HL-60 (cell line): ENCODE measurements at places on chromosomes 1 and 21.

DNA sequence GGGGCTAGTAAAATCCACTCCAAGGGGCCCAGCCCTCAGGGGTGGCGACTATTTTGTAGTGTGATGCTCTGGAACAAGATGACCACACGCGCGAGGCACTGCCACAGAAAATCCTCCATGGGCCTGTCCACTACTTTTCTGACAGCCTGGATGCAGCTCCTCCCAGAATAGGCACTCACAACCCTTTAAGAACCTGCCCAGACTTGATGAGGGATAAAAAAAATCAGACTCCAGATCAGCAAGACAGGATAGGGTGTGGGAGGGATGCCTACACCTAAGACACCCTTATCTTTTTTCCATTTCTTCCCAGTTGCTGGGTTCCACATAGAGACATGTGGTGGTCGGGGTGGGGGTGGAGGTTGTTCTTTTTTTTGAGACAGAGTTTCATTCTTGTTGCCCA is 33.5 kb downstream of the PCAT6 start:
- no peak for DNase-seq

- DNase-seq = peak; percentile 42
Measured at GRCh38 chr1:51627672-51628071, 10.8 kb downstream of the OSBPL9 start.

DNA sequence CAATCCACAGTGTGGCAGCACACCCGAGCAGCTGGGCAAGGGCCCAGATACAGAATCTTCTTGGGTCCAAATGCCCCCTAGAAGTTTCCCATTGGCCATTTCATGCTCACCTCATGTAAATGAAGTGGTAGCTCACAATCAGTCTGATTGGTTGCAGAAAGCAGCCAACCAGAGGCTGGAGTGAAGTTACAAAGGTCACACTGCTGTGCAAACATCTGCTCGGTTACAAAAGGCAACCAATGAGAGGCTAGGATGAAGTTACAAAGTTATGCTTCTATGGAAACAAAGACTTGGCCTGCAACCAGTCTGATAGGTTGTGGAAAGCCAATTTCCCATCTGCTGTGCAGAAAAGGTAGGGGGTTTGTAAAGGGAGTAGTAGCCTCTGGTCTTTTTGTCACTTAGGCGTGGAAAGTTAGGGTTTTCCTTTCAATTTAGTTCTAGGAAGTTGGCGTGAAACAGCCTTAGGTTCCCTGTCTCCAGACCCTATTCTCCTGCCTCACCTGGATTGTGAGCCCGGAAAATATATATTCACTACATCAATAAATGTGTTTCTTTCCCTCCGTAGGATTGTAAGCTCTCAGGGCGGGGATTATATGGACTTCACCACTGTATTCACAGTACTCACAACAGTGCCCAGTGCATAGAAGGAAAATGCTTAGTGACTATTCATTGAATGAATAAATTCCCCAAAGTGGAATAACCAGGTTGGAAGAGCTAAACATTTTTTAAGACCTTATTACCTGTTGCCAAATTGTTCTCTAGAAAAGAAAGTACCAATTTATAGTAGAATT is 91.9 kb downstream of the URB2 start:
- DNase-seq = no peak

DNA sequence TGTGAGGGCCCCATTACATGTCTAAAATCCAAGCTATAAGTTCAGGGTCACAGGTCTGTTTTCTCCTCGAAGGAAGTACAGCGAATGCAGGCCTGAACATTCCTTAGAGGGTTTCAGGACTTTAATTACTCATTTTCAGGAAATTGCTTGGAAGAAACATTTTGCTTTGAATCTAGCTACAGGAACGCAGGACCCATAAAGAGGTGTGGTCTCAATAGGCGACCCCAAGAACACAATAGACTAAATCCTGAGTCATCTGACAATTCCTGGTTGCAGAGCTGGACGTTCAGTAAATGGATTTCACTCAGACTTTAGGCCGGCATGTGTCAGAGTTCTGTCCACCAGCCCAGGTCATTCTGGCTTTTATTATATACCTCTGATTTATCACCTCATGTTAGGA is 1.0 kb upstream of the ERG start:
- DNase-seq = no peak

DNA sequence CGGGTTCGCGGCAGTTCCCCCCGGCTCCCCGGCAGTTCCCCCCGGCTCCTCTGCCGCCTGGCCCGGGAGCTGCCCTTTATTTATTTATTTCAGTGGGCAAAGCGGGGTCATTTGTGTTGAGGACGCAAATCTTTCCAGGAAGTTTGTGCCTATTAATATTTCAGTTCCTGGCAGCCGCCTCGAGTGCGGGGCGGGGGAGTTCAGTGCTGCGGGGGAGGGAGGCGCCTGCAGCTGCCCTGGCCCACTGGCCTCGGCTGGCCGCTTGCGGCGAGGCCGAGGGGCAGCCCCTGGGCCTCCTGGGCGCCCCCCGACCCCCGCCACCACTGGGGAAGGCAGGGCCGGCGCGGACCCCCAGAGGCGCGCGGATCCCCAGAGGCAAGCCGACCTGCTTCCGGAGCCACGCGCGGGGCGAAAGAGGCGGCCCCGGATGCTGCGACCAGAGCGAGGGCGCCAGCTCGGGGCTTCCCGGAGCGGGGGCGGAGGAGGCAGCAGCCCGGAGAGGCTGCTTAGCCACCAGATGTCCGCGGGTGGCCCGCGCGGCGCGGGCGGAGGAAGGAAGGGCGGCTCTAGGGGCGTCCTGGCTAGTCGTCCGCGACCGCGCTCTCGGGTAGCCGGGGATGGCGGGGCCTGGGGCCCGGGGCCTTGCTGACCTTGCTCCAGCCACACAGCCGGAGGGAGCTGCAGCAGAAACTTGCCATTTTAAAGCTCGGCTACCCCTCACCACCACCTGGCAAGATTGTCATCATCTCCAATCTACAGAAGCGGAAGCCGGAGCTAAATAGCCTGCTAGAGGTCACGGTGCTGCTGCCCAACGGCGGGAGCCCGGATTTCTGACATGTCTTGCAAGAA is 48.0 kb downstream of the H3-3A start:
- DNase-seq = peak; percentile 57

GRCh38 chr1:85628791-85629531 is 48.4 kb downstream of the CCN1 start:
- DNase-seq = no peak

- no peak for DNase-seq
Measured at GRCh38 chr21:34186109-34186719, 112.8 kb downstream of the MRPS6 start.

DNA sequence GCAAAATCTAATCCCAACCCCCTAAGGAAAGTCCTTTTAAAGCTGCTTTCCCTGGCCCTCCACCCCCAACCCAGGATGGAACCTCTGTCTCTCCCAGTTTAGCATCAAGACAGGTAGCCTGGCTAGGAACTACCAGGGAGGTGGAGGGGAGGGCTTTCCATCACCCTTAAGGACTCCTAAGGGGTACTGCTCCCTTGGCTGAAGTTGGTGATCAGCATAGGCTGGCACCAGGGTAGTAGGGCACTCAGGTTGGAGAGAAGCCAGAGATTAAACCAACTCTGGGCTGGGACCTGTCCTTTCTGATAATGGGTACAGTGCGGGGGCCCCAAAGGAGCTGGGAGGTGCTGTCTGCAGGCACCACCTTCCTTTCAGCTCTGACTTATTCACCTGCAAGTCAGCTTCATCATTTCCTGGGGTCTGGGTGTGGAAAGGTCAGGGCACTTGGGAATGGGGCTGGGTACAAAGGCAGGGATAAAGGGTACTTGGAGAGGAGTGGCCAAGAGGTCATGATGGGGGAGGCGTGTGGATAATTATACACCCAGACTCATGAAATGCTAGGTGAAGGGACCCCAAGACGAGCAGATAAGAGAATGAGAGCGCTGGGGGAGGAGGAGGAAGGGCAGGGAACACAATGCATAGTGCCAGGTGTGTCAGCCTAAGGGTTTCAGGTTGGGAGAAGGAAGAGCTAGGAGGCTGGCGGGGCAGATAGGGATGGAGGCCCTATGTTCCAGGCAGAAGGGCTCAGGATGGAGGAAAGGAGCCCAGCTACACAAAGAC is 1.2 kb downstream of the ARHGEF2 start:
- DNase-seq = peak; percentile 33

- DNase-seq = no peak
Measured at GRCh38 chr21:36698981-36699545, at the start of gene SIM2. SIM2 (plus strand) TSS chr21:36699115; CDS start chr21:36699747, 632 bp downstream.

DNA sequence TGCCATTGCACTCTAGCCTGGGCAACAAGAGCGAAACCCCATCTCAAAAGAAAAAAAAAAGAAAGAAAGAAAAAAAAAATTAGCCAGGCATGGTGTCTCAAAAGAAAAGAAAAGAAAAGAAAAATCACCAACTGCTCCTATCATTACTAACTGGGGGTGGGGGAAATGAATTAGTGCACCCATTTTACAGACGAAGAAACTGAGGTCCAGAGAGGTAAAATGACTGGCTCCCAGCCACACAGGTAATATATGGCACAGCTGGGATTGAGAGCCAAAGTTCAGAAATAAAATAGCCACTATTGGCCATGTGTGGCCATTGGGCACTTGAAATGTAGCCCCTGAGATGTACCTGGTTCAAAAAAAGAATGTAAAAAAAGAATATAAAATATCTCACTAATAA is 8.8 kb downstream of the HTR1D start:
- no peak for DNase-seq

DNA sequence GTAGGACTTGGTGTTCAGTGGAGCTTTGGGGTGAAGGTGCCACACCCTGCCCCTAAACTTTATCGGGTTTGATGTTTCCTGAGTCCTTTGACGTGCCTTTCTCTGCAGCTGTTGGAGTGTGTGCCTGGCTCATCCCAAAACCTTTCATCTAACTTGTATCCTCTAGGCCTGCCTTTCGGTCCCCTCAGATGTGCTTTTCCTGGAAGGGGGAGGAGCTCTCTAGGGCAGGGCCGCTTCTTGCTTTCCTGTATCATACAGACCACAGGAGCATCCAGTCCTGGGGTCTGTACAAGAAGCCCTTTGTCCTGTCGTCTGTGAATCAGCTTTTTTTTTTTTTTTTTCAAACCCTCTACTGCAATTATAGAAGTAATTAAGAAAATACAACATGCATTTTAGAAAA is 35.7 kb downstream of the PTGFRN start:
- DNase-seq = no peak

DNA sequence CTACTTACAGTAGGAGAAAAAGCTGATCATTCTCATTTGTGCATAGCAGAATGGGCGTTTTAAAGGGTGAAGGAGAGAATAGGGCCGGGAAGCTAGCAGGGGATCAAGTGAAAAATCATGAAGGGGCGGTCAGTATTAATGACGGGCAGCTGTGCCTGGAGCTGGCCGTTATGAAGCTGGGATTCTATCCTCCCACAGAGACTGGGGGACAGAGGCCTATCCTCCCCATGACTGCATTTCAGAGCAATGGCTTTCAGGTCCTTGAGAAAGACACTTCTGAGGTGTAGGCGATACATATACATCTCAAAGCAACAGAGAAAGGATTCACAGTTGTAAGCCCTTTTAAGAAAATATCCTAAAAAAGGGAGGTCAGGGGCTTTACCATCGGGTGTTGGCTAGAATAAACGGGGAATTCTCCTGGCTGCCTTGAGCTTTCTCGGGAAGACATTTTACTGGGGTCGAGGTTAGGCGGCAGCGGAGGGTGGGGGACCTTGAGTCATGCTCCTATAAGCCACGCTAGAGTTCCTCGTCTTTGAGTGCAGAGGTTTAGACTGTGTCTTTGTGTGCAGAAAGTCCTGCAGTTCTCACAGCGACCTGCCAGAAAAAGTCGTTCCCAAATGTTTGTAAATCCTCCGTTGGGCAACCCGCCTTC is 559 bp upstream of the MTARC2 start:
- no peak for DNase-seq

DNA sequence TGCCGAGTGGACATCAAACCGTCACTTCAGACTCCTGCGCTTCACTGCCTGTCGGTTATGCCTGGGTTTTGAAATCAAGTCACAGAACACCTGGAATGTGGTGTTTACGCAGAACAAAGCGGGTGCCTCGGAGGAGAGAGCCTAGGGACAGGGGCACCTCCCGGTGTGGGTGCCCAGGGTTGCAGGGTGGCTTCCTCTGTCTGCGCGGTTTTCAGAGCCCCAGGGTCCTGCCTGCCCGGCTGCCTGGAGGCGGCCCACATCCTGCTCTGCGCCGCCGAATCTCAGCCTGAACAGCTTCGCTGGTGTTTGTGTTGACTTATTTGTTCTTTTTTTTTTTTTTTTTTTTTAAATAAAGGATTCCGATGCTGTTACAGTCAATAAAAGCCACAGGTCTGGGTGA is 113.5 kb upstream of the COL6A1 start:
- no peak for DNase-seq

DNA sequence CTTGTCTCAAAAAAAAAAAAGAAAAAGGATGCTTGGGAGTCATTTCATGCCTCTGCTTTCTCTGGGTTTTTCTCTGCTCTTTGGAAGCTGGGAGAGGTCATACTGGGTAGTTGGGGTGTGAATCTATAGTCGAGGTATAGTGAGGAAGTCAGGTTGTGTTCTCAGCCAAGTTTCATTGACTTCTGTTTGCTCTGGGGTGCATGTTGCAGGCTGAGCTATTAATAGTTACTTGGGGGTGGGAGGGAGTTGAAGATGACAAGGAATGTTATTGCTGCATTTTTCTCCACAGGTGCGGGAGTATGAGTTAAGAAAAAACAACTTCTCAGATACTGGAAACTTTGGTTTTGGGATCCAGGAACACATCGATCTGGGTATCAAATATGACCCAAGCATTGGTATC is 2.8 kb downstream of the RPL11 start:
- DNase-seq = no peak

DNA sequence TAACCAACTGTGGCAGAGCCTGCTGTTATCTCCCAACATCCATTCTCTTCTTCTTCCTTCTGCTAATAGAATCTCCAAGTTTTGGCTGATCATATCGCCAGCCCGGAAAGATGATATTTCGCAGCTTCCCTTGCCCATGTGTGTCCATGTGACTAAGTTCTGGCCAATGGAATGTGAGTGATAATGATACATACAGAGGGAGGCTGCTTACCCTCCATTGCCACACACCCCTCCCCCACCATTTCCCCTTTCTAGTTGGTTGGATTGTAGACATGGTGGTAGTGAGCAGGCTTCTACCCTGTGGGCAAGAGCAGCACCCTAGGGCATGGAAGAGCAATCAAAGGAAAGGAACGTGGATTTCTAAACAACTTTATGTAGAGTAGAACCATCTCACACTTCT is 48.8 kb downstream of the SLC9C2 start:
- peak; percentile 4 for DNase-seq

- no peak for DNase-seq
Measured at GRCh38 chr1:68814067-68814466, 317.2 kb upstream of the DEPDC1 start.

DNA sequence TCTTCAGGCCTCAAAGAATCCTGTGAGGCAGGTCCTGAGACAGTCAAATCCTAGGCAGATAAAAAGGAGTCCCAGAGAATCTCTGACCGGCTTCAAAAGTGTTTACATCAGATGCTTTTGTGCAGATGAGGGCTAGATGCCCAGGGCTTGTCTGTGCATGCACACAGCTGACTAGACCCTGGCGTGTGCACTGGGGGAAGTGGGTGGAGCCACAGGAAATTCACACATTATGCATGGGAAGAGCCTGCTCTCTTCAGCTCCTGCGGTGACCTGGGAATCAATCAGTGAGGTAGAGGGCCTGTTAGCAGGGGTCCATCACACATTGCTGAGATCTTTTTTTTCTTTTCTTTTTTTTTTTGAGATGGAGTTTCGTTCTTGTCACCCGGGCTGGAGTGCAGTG is 36.6 kb upstream of the NHLH2 start:
- DNase-seq = no peak
